ENCODE measurements at places on chromosomes 4 and X.

DNA sequence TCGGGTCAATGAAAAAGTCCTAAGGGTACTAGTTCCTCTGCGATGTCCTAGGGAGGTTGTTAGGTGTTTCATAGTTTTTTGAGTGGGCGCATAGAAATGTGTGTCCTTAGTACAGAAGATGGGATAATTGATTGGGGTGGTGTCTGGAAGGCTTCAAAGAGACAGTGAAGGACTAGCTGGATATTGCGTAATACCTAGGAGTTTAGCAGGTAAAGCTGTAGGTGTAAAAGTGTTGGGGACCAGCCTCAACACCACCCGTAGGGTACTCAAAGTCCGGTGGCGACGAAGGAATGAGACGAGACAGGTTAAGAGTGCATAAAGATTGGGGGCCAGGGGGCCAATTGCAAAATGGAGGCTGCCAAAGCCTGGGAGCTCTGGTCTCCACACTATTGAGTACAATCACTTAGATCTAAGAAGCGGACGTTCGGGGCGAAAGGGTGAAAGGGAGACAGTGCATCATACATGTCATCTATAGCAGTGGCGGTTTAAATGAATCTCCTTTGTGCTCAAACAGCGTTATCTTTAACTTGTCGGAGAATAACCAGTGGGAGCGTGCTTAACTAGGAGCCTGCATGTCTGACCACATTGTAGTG, 1.0 kb downstream of the TRMT44 start:
- no peak for DNase-seq

DNA sequence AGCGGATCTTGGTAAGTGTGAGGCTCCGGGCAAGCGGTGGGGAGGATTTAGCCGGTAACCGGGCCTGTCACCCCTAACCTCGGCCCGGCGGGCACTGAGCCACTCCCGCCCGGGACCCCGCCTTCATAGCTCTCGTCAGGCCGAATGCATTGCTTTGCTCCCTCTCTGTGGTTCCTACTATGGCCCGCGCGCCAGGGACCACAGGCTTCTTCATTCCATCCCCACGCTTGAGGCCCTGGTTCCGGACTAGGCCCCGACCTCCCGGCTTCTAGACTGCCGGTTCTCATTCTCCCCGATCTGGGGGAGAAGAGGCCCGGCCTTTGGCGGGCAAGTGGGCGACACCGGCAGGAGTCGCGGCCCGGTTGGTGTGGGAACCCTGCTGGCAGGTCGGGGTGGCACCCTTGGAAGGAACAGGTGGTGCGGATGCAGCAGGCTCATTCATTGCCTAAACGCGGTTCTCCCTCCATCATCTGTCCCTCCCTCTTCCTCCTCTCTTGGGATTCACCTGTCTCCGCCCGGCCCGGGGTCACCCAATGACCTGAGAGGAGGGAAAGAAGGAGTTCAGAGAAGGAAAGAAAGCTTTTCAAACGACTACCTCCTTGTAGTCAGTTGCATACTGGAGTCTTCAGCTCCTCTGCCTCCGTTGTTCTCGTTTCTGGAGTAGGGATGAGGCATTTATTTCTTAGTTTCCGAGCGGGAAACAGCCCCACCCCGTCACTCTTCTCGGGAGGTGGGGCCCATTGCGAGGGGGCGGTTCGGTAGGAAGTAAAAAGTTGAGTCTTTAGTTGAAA, at the start of gene NDUFC1:
Gene NDUFC1 (minus strand): TSS at position 657 of the 791 bp plus-strand sequence. CDS start 6,679 bp downstream, outside the sequence.
- DNase-seq, result peak; percentile 32

DNA sequence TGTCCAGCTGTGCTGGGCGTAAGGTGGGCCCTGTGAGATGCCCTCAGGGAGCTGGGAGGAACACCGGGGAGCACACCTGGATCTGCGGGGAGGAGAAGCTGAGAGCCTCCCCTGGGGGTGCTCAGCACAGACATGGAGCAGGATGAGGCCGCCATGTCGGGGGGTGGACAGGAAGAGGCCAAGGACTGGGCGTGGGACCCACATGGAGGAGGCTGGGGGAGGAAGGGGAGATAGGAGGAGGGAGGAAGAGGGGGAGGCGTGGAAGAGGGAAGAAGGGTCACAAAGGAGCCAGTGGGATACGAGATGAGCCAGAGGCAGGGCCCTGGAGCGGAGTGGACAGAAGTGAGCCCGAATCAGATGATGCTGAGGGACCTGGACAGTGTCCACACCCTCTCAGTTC, 66.3 kb downstream of the ZFYVE28 start:
- no peak for DNase-seq

- no peak for DNase-seq
These were observed 573.7 kb downstream of the GBA3 start for GRCh38 chr4:23266401-23266800.

DNA sequence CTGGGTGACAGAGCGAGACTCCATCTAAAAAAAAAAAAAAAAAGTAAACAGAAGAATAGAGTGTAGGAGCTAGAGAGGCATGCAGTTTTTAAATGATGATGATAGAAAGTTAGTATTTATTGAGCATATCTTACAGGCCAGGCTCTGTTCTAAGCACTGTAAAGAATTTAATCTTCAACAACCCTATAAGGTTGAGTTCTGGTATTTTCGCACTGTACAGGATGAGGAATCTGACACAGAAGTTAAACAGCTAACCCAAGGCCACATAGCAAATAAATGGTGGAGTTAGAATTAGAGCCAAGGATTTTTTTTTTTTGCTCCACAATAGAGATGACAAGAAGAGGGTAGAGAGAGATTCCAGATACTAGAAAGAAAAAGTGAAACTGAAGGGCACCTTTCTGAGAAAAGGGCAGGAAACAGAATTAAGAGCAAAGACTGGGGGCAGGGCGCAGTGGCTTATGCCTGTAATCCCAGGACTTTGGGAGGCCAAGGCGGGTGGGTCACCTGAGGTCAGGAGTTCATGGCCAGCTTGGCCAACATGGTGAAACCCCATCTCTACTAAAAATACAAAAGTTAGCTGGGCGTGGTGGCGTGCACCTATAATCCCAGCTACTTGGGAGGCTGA, 56.1 kb downstream of the KLHL5 start:
- no peak for DNase-seq

DNA sequence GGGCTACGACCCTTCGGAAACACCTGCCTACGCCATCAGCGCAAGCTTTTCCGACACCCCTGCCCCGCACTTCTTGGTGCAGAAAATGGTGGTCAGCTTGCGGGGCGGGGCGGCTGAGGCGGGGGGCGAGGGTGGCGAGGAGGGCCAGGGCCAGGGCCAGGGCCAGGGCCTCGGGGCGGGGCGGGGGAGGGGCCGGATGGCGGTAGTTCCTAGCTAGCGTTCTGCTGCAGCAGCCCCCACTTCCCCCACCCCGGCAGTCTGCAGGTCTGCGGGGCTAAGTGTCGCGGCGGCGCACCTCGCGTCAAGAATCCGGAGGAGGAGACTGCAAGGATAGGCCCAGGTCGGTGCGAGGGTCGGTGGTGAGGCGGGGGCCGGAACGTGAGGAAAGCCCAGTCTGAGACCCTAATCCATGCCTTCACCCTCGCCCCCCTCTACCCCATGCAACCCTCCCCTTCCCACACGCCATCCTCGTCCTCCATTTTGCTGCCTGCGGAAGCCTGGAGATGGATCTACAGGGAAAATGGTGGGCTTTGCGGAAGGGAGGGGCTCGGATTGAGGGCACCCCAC, 600 bp downstream of the BEX4 start:
- DNase-seq, result peak; percentile 52

- DNase-seq, result peak; percentile 83
These were observed at the start of gene G6PD for GRCh38 chrX:154546354-154547244. TSS of gene G6PD (minus strand) at chrX:154546846. CDS start at chrX:154546155, 691 bp downstream.

DNA sequence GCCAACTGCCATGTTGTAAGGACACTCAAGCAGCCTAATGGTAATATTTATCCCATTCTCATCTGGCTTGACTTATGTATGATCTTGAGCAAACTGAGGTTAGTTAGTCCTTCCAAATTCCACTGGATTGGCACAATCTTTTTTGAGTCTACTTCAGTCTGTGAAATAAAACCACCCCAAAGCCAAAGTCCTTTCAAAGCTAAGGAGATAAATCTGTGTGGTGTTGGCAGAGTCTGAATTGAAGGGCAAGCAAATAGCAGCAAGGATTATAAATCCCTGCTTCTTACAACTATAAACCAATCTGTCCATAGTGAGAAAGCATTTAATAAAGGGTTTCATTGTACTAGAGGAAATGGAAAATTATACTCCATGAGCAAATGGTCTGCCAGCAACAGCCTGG, 233.9 kb upstream of the GLRA2 start:
- no peak for DNase-seq

GRCh38 chrX:71652405-71652804, 14.9 kb upstream of the LOC101059915 start:
- DNase-seq, result no peak

GRCh38 chr4:119229908-119230687, 17.6 kb downstream of the USP53 start:
- DNase-seq, result no peak

GRCh38 chrX:49276671-49277534, 7.3 kb downstream of the PPP1R3F start:
- DNase-seq, result no peak

DNA sequence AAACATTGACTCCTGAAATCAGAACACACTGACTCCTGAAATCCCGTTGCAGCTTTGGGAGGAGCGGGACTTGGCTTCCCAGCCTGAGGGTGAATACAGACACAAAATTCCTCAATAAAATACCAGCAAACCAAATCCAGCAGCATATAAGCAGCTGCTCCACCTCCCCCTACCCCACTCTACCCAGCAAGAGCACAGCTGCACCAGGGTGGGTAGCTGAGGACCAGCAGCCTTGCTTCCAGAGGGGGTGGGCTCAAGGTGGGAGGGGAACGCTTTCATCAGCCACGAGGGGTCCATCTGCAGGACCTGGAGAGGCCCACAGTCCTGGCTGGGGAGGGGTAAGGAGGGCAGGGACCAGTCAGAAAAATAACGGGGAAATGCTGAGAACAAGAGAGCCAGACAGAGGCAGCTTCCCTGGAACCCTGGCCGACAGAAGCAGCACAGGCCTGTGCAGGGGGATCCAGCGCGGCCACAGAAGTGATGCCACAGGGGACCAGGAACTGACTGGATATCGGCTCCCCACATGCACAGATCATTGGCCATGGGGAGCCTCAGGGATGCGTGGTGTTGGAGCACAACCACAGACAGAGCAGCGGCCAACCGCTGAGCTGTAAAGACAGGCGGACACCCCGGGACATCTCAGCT, 49.8 kb downstream of the FGFRL1 start:
- no peak for DNase-seq

GRCh38 chr4:169017971-169018370, 7.9 kb upstream of the CBR4 start:
- no peak for DNase-seq

Data from head of caudate nucleus (tissue), 42 donors.